GM23248 (cell line): ENCODE measurements at places on chromosomes 6 and 20. TPM values are rescaled to one million over a fixed set of nuclear protein-coding genes. Genes with fewer than 3 reads are reported as not detected.

TMC2 gene
- not detected in 2 replicates for polyA plus RNA-seq

LCA5 gene
- polyA plus RNA-seq, result 3.6 and 4.0 TPM in 2 replicates

NRN1 gene
- 50.5 and 51.8 TPM in 2 replicates for polyA plus RNA-seq

CCDC170 gene
- polyA plus RNA-seq, result 0.27 and 0.49 TPM in 2 replicates

HSPA1L gene
- 0.85 and 0.91 TPM in 2 replicates for polyA plus RNA-seq

UCKL1 gene
- 28.8 and 33.4 TPM in 2 replicates for polyA plus RNA-seq

BPIFB1 gene
- not detected in 2 replicates for polyA plus RNA-seq

PDYN gene
- not detected in 2 replicates for polyA plus RNA-seq

TRIM31 gene
- not detected in 2 replicates for polyA plus RNA-seq

CAP2 gene
- polyA plus RNA-seq, result 22.5 and 23.2 TPM in 2 replicates

APCDD1L gene
- polyA plus RNA-seq, result 15.7 and 16.6 TPM in 2 replicates

TRIM15 gene
- polyA plus RNA-seq, result not detected in 2 replicates

PPP1R3G gene
- polyA plus RNA-seq, result 0.84 and 0.85 TPM in 2 replicates

RIPOR2 gene
- 3.0 and 3.3 TPM in 2 replicates for polyA plus RNA-seq
